Stimulated activated CD8-positive, alpha-beta memory T cell treated with anti-CD3 and anti-CD28 coated beads, Interleukin-2, amount 100 ng/mL, for 1 hour (primary cell): ENCODE measurements at places on chromosomes 5 and 9.

DNA sequence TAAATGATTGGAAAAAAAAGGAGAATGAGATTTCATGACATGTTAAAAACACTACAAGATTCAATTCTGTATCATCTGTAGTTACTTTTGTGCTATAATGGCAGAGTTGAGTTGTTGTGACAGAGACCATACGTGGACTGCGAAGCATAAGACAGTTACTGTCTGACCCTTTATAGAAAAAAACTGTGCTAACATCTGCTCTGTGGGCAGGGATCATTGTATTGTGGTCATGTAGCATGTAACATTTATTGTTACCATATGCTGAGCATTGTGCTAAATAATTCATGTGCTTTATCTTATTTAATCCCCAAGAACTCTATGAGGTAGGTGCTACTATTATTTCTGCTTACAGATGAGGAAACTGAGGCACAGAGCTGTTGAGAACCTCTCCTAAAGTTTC lies 147.3 kb upstream of the HMHB1 start:
- DNase-seq: no peak

GRCh38 chr5:83800201-83800600 lies 79.5 kb upstream of the HAPLN1 start:
- no peak for DNase-seq

- DNase-seq: no peak
These were observed 563.8 kb downstream of the TLR4 start for GRCh38 chr9:118268046-118268445.

- DNase-seq: no peak
These were observed 24.5 kb downstream of the NMUR2 start for GRCh38 chr5:152380415-152381123.

- no peak for DNase-seq
These were observed 208.1 kb downstream of the CAVIN4 start for GRCh38 chr9:100785946-100786345.

DNA sequence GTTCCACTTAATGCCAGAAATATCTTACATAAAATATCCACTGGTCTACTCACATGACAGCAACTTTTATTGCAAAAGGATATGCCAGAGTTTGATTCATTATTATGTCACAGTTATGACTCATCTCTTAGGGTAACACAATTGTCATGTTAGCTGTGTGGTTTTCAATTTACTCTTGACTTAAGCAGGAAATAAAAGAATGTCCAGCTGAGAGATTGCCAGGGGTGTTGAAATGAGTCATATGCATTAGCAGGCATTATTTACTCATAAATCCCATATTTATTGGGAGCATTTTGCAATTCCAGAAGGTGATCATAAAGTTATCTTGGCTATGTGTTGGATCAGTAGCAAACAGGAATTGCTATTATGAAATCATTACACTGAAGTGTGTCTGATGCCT lies 1164.6 kb upstream of the CDH18 start:
- no peak for DNase-seq

DNA sequence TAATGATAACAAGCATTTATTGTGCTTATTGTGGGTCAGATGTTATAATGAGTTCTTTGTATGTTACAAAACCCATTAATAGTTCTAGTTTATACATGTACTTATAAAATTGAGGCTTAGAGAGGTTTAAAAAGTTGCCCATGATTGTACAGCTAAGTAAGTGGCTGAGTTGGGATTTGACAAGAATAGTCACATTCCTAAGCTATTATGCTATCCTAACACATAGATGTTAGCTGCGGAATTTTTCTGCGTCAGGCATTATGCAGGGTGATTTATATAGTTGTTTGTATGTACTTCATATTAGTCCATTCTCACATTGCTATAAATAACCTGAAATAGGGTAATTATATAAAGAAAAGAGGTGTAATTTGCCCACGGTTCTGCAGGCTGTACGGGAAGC lies 12.5 kb downstream of the COMMD10 start:
- DNase-seq: no peak

DNA sequence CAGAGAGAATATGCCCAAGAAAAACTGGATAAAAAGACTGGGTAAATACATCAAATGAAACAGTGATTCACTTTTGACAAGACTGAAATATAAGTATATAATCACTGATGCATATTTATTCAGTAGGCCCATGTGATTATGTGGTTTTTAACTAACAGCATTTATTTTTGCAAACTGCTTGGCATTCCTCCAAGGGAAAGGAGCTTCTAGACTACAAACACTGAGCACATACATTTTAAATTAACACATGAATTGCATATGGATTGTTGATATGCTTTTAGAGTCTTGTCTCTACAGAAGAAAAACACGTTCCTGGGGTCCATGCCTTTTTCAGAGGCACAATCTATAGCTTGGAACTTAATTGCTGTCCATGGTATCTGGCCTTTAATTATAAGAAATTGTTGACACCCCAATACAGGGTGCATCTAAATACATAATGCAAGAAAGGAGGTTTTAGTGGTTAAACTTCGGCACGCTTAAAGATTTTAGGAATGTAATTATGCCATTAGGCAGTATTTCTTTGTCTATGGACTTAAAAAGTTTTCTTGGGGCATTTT lies 6.9 kb upstream of the MEIKIN start:
- no peak for DNase-seq

DNA sequence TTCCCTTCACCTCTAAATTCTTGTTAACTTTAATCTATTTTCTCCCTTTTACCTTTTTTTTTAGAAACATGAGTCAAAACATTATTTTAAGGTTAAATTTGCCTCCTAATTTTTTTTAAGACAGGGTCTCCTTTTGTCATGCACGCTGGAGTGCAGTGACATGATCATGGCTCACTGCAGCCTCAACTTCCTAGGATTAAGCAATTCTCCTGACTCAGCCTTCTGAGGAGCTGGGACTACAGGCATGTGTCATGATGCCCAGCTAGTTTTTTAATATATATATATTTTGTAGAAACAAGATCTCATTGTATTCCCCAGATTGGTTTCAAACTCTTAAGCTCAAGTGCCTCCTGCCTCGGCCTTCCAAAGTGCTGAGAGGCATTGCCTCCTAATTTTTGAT lies 424.7 kb upstream of the FAM174A start:
- no peak for DNase-seq

DNA sequence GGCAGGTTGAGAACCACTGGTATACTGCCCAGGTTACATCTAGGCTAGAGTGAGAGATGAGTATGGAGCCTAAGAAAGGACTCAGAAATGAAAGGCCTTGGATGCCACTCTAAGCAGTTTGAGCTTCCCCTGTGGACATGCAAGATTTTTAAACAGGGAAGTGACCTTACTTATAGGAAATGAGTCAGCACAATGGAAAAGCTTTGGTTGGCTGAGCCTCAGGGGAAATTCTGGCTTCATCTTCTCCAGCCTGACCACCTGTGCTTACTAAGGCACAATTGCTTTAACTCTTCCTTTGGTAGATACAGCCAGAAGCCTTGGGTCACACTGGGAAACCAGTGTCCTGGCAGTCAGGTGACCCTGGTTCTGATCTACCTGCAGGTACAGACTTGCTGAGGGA lies 380.2 kb upstream of the ZNF462 start:
- no peak for DNase-seq

- no peak for DNase-seq
These were observed 76.6 kb downstream of the SNX18 start for GRCh38 chr5:54594181-54594580.

DNA sequence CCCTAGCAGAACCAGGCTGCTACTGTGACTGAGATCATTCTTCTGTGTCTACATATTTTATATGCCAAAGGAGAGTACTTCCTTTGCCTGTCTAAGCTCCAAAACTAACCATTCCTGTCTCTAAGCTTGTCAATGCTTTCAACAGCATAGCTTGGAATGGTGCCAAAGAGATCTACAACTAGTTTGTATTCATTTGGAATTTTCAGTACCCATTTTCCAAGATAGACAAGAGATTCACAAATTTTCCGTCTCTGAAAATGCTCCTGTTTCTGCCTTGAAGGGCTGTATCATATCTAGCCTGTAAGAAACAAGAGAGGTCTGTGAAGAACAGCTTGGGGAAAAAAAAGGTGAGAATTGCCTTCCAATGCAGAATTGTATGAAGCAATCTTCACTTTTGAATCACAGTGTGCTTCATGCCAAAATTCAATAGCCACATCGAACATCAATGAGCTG lies 334.4 kb upstream of the ACTBL2 start:
- no peak for DNase-seq

- no peak for DNase-seq
These were observed 71.8 kb downstream of the RAPGEF1 start for GRCh38 chr9:131668057-131668438.

DNA sequence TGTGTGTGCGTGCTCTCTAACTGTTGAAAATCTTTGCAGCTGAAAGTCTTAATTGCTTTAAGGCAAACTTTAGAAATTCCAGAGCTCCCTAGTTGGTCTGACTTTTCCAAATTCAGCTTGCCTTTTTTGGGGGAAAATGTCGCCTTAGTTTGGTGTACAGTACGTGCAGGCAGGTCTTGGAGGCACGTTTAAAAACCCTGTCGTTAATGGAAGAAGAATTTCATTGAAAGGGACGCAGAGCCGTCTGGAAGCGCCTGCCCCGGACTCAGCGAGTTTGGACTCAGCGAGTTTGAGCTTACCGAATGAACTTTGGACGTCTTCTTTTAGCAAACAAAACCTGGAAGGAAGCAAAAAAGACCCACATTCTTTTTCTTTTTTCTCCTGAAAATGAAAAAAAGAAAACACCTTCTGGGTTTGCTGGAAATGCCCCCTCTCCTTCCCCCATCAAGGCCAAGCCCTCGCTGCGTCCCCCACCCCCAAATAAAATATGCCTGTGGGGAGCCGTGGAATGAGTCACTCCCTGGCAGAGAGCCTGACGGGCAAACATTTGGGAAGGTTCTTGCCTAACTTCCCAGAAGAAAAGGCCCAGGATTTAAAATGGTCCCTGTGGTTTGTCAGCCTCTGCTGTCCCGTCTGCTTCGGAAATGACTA lies 1.5 kb downstream of the NEK6 start:
- no peak for DNase-seq

DNA sequence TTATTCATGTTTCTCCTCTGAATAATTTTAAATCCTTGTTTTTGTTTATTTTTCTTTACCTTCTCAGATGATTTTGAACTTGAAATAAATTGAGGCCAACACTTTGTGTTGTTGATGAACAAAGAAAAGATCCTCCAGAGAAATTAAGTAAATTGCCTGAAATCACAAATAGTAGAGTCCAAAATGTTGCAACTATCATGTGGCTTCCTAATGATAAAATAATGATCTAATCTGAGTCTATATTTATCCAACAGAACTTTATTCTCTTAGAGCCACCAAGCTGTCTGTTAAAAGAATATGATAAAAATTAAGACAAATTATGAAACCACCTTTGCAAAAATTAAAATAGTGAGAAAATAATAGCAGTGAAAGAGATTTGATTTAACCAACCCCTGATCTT lies 132.2 kb upstream of the SPEF2 start:
- DNase-seq: no peak

- no peak for DNase-seq
These were observed 58.0 kb downstream of the DOCK2 start for GRCh38 chr5:169695025-169695625.
